ENCODE measurements at places on chromosomes 5 and 9.

DNA sequence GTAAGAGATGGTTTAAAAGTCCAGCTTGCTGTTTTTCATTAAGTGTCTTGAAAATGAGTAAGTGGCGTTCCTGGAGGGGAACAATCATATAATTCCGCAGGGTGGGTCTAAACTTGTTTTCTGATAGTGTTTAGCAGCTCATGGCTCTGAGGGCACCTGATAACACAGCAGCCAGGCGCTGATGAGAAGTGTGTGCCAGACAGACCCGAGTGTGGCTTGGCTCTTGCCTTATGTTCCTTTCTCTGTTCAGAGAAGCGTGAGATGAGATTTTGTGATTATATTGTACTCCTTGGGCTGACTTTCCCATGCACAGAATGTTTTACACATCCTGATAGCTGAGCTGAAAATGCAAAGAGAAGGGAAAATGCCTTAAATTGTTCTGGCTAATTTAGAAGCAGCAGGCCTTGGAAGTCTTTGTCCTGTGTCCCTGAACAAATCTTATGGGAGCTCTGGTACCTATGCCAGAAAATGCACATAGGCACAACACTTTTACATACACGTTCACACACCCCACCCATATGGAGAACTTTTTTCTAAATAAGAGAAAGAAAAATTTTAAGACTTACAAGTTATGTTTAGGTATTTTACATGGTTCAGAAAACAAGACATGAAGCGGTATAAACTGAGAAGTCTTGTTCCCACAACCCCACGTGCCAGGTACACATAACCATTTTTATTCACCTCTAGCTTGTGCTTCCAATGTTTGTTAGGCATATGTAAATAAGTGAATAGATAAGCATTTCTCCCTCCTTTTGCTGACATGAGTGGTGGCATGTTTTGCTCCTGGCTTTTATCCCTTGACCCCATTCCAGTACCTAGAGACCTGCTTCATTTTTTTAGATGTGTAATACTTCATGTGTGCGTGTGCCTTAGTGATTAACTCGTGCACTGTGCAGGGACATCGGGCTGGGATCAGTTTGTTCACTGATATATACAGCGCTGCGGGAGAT is 152.2 kb upstream of the OTULINL start:
- no peak for DNase-seq

- no peak for DNase-seq
Measured at GRCh38 chr5:5037674-5038073, 102.5 kb upstream of the ADAMTS16 start.

DNA sequence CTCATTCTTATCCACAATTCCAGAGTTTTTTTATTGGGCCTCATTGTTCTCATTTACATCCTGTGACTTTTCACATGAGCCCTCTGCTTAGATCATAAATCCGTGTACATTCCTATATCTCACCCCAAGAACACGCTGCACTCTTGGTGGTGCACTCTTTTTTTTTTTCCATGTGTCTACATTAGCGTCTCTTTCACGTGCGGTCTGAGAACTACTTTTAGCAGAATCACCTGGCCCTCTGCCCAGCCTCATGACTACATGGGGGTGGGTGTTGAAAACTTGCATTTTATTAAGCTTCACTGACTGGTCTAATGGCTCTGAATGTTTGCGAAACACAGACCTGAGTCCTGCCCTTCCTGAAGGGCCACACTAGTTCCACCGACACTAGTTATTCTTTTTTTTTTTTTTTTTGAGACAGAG is 18.6 kb downstream of the C9orf57 start:
- DNase-seq: no peak

DNA sequence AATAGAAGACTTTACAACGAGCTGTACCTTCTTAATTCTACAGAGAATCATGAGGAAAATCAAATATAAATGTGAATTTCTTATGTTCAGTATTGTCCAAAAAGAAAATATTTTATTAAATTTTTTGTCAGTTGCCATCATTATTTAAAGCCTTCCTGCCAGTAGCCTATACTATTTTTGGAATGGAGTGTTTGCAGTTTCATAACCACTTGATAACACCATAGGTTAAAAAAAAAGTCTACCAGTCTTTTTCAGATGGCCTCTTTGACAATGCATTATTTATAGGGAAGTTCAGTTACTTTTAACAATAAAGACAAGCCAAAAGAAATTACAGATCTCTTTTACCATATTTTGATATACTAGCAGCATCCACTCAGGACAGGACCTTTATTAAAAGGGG is 80.3 kb upstream of the CCDC152 start:
- DNase-seq: no peak

DNA sequence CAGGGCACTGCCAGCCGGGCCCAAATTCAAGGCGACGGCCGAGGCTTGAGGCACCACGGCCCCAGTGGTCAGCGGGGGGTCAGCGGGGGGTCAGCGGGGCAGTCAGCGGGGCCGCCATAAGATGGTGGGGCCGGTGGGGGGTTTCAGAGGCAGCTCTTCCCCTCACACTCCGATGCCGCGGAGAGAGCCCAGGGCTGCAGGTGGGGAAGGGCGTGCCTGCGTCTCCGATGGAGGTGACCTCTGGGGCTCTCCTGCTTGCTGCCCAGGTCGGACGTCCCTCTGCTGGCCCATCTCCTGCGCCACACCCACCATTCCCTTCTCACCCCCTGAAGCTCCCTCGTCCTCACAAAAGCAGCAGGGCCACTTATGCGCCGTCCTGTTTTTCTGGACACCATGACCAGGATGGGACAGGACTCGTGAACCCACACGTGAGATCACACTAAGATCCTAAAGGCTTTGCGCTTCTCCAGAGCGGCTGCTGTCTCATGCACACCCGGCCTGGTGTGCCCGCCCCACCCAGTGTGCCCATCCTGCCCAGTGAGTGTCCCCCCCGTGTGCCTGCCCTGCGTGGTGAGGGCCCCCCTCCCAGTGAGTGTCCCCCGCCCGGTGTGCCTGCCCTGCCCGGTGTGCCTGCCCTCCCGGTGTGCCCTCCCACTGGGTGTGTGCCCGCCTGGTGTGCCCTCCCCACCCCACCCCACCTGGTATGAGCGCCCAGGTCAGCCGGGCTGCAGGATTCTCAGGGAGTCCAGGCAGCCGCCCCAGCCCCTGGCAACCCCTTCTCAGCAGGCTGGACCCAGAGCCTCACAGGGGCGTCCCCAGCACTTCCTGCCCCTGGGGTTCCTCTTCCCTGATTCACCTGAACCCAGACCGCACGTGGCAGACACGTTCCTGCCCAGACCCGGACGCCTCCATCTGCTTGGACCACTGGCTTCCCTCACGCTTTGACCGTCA is 48.7 kb upstream of the NKD2 start:
- no peak for DNase-seq
